ENCODE measurements at places on chromosomes 11 and 22. TPM values are rescaled to one million over a fixed set of nuclear protein-coding genes. Genes with fewer than 3 reads are reported as not detected.

GRCh38 chr11:10320736-10321465 lies 16.0 kb downstream of the ADM start:
- no peak overlapping the region for H3K27ac ChIP-seq
- H3K4me1 ChIP-seq, result peaks cover 23% of the 10 kb centered on the region
- peaks cover 3% of the 10 kb centered on the region for H3K27me3 ChIP-seq
- H3K36me3 ChIP-seq, result no peaks in the 10 kb centered on the region
- no peak overlapping the region for H3K4me3 ChIP-seq

- peak; percentile 50 for DNase-seq
- peaks cover 8% of the 10 kb centered on the region for H3K36me3 ChIP-seq
- H3K4me3 ChIP-seq, result no peak overlapping the region
- peaks cover 8% of the 10 kb centered on the region for H3K4me1 ChIP-seq
- H3K27me3 ChIP-seq, result no peaks in the 10 kb centered on the region
Observed at GRCh38 chr11:6531267-6531752, 34.2 kb downstream of the DNHD1 start.

DNA sequence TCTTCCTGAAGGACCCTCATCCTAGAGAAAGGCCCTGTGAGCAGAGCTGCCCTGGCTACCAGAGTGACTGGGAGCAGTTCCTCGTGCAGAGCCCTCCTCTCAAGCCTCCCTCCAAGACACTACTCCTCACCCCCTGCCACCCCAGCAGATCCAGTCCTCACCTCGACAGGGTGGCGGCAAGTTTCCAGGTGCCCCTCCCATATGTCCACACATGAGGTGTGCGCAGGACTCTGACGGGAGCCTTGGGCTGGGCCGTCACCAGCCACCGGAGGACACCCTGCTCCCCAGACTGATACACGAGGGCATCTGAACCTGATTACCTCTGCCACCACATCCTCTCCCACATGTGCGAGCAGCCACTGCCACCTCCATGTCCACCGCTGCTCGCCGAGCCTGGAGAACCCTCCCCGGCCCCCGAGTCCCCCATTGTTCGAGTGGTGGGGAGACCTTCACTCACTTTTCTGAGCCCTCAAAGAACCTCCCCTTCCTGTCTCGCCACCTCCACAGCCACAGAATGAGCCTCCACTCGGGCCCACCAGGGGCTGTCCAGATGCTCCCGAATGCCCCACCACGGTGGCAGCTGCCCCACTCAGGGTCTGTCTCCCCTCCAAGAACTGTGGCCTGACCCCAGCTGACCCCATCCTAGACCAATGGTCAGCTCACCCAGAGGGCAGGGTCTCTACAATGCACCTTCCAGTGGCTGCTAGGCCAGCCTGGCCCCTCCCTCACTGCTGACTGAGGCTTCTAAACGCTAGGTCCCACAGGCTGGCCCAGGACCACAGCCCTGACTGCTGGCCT lies 62.5 kb downstream of the DGCR2 start:
- H3K27ac ChIP-seq, result no peak overlapping the region
- H3K36me3 ChIP-seq, result peaks cover 24% of the 10 kb centered on the region
- no peak overlapping the region for H3K4me3 ChIP-seq
- DNase-seq, result no peak
- H3K27me3 ChIP-seq, result peaks cover 2% of the 10 kb centered on the region

GRCh38 chr22:44546686-44547310 lies 48.8 kb upstream of the RTL6 start:
- H3K4me3 ChIP-seq, result no peak overlapping the region
- peaks cover 11% of the 10 kb centered on the region for H3K4me1 ChIP-seq
- DNase-seq, result no peak
- no peaks in the 10 kb centered on the region for H3K36me3 ChIP-seq

DNA sequence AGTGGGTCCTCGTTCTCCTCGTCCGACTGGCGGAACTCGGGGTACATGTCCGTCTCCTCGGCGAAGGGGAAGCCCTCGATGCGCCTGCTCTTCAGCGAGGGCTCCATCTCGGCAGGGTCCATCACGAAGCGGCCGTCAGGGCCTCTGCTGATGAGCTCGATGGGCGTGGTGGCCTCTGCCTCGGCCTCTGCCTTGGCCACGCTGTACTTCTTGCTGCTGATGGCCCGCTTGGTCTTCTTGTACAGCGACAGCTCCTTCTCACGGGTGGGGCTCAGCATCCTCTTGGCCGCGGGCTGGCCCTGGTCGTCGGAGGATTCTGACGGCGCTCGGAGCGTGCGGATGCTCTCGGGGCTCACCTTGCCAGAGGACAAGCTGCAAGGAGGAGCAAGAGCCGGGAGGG lies 35.7 kb downstream of the IGSF9B start:
- H3K4me3 ChIP-seq, result no peak overlapping the region
- peaks cover 6% of the 10 kb centered on the region for H3K27me3 ChIP-seq
- H3K27ac ChIP-seq, result no peak overlapping the region
- H3K4me1 ChIP-seq, result peaks cover 14% of the 10 kb centered on the region
- no peak for DNase-seq

DNA sequence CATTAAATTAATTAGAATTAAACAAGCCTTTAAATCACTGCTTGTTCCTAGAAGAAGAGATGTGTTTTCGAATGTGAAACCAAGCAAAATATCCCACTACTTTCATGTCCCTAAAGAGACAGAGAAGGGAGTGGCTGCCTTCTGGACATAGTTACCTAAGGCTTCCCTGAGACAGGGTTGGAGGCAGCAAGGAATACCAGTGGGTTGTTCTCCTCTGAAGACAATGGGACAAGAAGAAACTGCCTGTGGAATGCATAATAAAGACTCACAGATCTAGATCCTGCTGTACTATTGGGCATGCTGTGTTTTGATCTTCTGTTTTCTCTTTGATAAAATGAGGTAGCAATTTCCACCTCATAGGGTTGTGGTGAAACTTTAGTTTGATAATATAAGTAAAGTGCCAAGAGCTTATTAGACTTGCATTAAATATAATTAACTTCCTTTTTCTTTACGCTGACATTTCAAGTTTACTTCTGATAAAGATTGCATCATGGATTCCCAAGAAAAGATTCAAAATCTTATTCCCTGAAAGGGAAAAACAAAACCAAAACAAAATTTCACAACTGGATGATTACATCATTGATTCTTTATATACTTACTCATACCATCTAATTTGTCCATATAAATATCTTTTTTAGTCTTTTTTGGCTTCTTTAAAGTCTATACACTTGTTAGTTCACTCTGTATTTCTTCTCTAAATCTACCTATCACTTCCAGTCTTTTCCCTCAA lies 621.3 kb downstream of the ETS1 start:
- peaks cover 3% of the 10 kb centered on the region for H3K27me3 ChIP-seq
- H3K27ac ChIP-seq, result no peak overlapping the region
- no peaks in the 10 kb centered on the region for H3K4me1 ChIP-seq
- no peak overlapping the region for H3K4me3 ChIP-seq

- H3K27me3 ChIP-seq, result peaks cover 5% of the 10 kb centered on the region
- no peak for DNase-seq
- peaks cover 5% of the 10 kb centered on the region for H3K4me1 ChIP-seq
- no peak overlapping the region for H3K4me3 ChIP-seq
Observed at GRCh38 chr11:114987186-114987760, 308.9 kb downstream of the NXPE2 start.

GRCh38 chr11:72642043-72642883 lies 32.0 kb downstream of the PDE2A start:
- peak overlapping the region; percentile 56 for H3K4me3 ChIP-seq
- H3K27ac ChIP-seq, result no peak overlapping the region
- H3K27me3 ChIP-seq, result peaks cover 25% of the 10 kb centered on the region
- peaks cover 16% of the 10 kb centered on the region for H3K4me1 ChIP-seq
- no peaks in the 10 kb centered on the region for H3K36me3 ChIP-seq
- DNase-seq, result peak; percentile 40

- H3K4me3 ChIP-seq, result no peak overlapping the region
- no peaks in the 10 kb centered on the region for H3K4me1 ChIP-seq
- H3K27ac ChIP-seq, result no peak overlapping the region
- H3K27me3 ChIP-seq, result no peaks in the 10 kb centered on the region
- no peak for DNase-seq
Observed at GRCh38 chr22:19062943-19063308, 59.3 kb downstream of the DGCR2 start.

DNA sequence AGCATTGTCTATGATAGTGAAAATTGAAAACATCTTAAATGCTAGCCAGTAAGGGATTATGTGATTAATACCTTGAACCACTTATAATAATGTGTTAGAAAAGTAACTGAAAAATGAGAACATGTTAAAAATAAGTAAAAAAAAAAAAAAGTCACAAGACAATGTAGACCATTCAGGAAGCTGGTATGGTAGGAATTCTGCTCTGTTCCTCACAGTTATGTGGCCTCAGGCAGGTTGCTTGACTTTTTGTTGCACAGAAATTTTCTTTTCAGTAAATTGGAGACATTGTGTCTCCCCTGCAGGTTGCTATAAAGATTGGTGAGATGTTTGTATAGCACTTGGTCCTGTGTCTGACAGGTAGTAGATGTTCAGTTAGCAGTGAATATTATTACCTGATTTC lies 17.3 kb upstream of the PLET1 start:
- H3K36me3 ChIP-seq, result peaks cover 2% of the 10 kb centered on the region
- H3K4me3 ChIP-seq, result no peak overlapping the region
- H3K4me1 ChIP-seq, result peaks cover 3% of the 10 kb centered on the region
- peaks cover 9% of the 10 kb centered on the region for H3K27me3 ChIP-seq
- no peak for DNase-seq
- no peak overlapping the region for H3K27ac ChIP-seq

DNA sequence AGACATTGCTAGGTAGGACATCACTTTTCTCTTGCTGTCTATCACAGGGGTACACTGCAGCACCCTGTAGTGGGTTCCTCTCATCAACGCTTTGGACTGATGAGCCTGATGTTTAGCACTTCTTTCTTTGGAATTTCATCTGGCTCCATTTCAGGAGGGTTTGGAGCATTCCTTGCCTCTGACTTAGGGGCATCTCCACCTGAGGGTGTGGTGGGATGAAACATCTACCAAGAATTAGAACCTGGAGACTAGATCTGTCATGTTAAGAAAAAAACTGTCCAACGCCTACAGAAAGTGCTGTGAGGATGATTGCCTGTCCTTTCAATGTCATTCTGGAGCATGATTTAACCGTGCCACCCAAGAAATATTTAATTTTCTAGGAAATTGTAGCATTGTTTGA lies 648.4 kb downstream of the ETS1 start:
- H3K27me3 ChIP-seq, result no peaks in the 10 kb centered on the region
- no peaks in the 10 kb centered on the region for H3K36me3 ChIP-seq
- no peaks in the 10 kb centered on the region for H3K4me1 ChIP-seq
- H3K4me3 ChIP-seq, result no peak overlapping the region

DNA sequence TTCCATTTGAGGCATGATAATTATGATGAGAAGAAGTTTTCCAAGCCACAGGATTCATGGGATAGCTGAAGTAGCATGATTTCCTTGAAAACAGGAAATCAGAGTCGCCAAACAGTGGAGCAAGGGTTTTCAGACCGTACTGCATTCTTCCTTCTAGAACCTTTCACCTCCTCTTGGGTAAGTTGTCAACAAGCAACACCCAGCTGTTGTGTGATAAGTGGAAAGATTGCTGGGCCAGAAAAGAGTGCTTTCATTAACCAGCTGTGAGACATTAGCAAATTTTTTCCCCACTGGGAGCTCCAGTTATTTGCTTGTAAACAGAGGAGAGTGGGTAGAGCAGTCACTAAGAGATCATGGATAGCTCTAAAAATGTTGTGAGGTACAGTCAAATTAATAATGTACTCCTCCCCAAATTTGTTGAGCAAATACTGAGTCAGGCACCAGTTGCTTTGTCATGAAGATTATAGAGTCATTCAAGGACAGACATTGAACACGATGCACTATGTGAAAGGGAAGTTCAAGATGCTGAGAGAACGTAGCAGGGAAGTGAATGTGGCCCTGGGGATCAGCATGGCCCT lies 11.7 kb upstream of the MPEG1 start:
- H3K36me3 ChIP-seq, result no peaks in the 10 kb centered on the region
- H3K4me1 ChIP-seq, result no peaks in the 10 kb centered on the region
- no peak for DNase-seq
- H3K27ac ChIP-seq, result no peak overlapping the region

DNA sequence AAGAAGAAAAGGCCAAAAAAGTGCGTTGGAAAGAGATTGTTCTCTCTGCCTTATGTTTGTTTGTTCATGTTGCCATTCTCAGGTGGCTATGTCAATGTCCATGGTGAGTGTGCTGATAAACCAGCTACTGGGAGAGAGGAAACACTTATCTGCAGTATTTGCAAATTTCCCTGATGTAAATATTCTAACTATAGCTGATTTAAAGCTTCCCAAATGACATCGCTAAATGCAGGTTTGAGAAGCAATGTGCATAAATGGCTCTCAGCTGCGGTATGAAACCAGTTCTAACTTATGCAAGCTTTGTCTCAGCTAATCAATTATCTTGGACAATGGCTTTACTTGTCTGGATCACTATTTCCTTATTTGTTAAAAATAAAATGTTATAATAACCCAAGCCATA lies 312.5 kb upstream of the ANO3 start:
- H3K4me1 ChIP-seq, result peaks cover 8% of the 10 kb centered on the region
- no peak for DNase-seq
- no peak overlapping the region for H3K4me3 ChIP-seq
- H3K36me3 ChIP-seq, result no peaks in the 10 kb centered on the region

- H3K36me3 ChIP-seq, result peaks cover 3% of the 10 kb centered on the region
- no peak for DNase-seq
- no peak overlapping the region for H3K4me3 ChIP-seq
- H3K4me1 ChIP-seq, result peaks cover 66% of the 10 kb centered on the region
Observed at GRCh38 chr11:94933223-94934130, 39.9 kb downstream of the CWC15 start.

- H3K4me1 ChIP-seq, result peaks cover 10% of the 10 kb centered on the region
- peaks cover 9% of the 10 kb centered on the region for H3K27me3 ChIP-seq
Observed at GRCh38 chr11:62752994-62753735, 795 bp downstream of the ZBTB3 start.

DNA sequence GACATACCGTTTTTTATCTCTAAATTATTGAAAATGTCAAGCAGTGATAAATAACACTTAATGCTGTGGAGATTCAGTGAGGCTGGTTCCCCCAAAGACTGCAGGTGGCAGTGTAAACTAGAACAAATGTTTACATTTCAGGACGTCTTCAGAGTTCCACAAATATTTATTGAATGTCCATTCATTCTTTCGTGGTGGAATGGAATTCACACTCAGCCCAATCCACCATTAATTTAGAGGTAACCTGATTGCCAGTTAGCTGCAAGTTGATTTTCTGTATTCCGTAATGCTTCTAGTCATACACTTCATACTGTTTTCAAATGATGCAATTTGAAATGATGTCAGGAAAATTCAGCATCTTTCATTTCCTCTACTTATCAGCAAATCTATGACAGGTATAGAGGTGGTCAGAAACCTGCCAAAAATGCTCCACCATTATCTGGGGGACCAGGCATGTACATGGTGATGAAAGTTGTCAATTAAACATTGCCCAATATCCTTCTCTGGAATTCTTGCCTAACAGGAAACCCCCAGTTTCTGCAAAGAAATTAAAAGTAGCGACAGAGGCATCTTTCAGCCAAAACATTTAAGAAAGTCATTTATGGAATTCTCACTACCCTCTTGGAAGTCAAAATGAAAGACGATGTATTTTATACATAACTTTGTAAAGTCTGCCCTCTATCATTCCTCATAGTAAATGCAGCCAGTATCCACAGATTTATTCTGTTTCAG lies 94.3 kb upstream of the BMAL1 start:
- H3K36me3 ChIP-seq, result no peaks in the 10 kb centered on the region
- H3K4me3 ChIP-seq, result no peak overlapping the region
- no peak for DNase-seq

PATE2 gene
- total RNA-seq, result not detected

HTR3B gene
- total RNA-seq, result not detected

GLYATL1 gene
- total RNA-seq, result 2.0 TPM

LRRC32 gene
- 22.0 TPM for total RNA-seq
